KG1 (cell line): ENCODE measurements at places on chromosomes 1 and 21.

GRCh38 chr21:30718239-30718909 lies at the start of gene KRTAP21-3:
Gene KRTAP21-3 (minus strand): TSS chr21:30718777. CDS start chr21:30718759, 18 bp downstream.
- DNase-seq: no peak

DNA sequence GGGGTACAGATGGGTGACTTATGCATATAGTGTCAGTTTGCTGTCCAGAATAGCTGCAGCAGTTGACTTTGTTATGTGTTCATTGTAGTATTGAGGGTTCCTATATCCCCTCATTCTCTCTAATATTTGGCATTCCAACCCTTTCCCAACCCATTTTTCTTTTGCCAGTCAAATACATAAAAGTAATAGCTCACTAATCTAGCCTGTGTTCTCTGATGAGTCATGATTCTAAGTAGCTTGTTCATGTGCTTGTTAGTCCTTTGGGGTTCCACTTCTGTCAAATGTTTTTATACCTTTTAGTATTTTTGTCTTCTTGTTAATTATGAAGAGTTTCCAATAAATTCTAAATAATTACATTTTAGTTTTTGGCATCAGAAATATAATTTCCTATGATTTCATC lies 99.2 kb upstream of the MROH9 start:
- DNase-seq: no peak

GRCh38 chr1:69686367-69686984 lies 118.8 kb downstream of the LRRC7 start:
- DNase-seq: no peak

DNA sequence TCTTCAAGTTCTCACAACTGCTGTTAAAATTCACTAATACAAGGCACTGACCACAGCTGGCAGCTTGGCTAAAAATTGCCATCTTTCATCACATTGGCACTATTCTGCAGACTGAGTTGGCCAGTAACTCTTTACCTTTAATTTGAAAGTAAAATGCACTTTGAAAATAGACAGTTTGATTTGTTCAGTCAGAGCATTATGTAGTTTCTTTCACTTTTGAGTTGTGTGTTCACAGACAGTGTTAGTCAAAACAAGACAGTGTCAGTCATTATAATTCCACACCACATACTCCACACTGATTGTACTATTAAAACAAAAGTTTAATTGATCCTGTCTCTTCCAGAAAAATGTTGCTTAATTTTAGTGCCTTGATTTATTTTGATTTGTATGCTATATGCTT lies 160.7 kb downstream of the SDCCAG8 start:
- no peak for DNase-seq
